ENCODE measurements at places on chromosomes 1 and 21.

DNA sequence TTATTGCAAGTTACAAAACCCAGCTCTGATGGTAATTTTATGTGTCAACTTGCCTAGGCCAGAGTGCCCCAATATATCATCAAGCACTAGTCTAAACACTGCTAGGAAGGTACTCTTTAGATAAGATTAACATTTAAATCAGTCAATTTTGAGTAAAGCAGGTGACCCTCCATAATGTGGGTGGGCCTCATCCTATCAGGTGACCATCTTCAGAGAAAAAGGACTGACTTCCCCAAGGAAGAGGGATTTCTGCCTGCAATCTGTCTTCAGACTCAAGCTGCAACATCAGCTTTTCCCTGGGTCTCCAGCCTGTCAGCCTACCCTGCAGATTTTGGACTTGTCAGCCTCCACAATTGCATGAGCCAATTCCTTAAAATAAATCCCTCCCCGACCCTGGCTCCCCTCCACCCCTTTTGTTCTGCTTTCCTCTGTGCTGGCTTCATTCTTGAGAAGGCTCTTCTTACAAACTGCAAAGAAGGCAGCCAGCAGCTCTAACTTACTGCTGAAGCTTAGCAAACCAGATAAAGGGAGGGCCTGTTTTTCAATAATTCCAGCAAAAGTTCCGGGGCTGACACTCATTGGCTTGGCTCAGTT lies 56.4 kb upstream of the RUNX3 start:
- no peak for DNase-seq

- DNase-seq, result no peak
Observed at GRCh38 chr1:244319283-244320132, 132.2 kb downstream of the ADSS2 start.

GRCh38 chr1:115594600-115594999 lies 47.2 kb upstream of the VANGL1 start:
- no peak for DNase-seq

DNA sequence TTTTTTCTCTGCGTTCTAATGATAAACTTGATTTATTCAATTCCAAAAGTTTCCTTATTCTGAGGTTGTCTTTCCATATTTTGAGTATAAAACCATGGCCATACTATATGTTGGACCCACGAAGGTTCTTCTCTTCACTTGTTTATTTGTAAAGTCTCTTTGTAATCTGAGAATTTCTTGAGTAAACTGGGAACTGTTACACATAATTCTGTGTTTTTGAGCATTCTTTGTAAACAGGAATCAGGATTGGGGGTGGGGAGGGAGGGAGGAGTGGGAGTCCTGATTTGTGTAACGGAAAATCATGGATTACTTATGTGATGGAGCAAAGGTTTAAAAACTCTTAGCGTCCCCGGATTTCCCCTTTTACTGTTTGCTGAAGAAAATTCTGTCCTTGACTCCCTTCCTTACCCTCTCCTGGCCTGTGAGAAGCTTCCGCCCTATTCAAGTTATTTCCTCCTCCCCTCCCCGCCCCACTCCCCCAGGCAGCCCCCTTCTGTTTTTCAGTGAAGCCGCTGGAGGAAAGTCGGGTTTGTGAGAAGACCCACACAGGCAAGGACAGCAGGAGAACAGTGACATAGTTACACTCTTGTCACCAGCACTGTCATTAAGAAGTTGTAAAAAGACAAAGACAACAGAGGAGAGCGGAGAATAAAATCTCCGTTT lies 6.4 kb upstream of the NBPF11 start:
- DNase-seq, result no peak

GRCh38 chr1:228085287-228085951 lies 2.9 kb downstream of the ARF1 start:
- DNase-seq, result no peak

DNA sequence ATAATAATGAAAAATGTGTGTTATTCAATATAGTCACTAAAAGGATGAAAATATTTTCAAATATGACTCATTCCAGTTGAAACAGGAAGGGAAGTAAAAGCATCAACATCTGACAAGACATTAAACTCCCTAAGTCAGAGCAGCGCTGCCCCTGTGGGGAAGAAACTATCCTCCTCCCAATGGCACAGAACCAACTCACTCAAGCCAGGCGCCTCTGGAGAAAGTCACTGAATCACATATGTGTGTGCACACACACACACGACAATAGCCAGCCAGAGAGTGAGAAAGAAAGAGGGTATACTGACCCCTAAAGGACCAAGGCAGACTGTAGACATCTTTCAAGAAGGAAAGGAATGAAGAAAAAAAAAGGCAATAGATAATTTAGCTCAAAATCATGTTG lies 126.9 kb downstream of the SETD4 start:
- no peak for DNase-seq

- DNase-seq, result no peak
Observed at GRCh38 chr1:147567594-147568381, 26.5 kb downstream of the BCL9 start.

- DNase-seq, result peak; percentile 26
Observed at GRCh38 chr1:15304708-15305467, 57.9 kb downstream of the FHAD1 start.

DNA sequence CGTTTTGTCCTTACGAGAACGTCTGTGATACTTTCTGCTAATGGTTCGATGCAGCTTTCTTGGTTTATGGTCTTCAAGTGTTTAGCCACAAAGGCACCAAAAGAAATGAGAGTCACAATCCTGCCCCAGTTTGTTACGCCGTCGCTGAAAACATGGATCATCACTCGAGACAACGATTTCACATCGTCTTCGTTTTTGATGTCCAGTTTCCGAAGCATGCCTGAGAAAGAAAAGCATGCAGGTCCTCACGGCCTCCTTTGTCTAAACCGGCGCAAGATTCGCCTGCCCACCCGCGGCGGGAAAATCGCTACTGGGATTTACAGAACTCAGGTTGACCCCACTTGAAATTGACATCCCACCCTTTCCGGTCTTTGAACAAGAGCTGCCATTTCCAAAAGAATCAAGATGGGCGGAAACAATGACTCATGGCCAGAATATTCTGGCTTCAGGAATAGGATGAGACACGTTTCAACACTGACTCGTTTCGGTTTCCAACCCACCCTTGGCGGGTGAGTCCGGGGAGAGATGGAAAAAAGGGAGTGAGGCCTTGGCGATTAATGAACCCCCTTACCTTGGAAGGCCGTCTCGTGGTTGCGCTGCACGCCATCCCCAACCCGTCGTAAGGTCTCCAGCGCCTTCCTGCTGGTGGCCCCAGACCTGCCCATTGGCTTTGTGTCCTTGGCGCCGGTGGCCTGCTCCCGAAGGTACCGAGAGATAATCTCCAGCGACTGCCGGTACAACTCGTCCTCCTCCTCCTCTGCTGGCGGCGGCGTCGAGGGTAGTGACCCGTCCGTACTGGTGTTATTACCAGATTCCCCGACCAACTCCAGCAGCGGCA lies 919 bp downstream of the MCL1 start:
- no peak for DNase-seq

GRCh38 chr1:40385437-40386358 lies 12.2 kb downstream of the SMAP2 start:
- no peak for DNase-seq

DNA sequence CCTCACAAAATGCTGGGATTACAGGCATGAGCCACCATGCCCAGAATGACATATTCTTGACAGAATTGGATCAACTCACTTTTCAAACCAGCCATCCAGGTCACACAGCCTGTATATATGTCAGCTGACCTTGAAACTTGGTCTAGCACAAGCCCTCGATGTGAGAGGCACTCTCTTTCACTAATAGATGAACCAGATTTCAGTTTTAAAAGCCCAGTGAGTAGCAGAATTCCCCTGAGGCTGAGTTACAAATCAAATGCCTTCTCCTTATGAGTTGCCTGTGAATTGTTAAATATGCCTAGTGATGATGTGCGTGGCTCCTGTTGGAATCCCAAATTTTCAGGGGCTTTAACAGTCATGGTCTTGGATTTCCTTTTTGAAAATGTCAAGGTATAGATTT lies 88.7 kb downstream of the CD247 start:
- no peak for DNase-seq

DNA sequence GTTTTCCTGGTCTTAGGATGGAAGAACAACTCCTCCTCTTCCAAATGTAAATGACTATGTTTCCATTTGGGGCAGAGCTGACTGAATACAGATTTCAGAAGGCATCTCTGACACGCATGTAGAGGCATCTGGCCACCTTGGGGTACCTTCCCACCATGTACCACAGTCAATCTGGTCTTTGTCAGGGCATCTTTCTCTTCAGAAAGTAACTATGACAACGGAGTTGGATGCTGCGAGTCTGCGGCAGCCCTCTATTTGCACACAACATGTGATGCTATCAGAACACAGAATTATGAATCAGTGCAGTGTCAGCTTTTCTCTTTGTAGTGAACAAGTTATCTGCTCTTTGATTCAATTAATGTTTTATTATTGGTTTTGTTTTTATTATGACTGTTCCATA lies 94.7 kb downstream of the TSEN15 start:
- no peak for DNase-seq

GRCh38 chr1:90359994-90360393 lies 357.1 kb downstream of the BARHL2 start:
- DNase-seq, result no peak

DNA sequence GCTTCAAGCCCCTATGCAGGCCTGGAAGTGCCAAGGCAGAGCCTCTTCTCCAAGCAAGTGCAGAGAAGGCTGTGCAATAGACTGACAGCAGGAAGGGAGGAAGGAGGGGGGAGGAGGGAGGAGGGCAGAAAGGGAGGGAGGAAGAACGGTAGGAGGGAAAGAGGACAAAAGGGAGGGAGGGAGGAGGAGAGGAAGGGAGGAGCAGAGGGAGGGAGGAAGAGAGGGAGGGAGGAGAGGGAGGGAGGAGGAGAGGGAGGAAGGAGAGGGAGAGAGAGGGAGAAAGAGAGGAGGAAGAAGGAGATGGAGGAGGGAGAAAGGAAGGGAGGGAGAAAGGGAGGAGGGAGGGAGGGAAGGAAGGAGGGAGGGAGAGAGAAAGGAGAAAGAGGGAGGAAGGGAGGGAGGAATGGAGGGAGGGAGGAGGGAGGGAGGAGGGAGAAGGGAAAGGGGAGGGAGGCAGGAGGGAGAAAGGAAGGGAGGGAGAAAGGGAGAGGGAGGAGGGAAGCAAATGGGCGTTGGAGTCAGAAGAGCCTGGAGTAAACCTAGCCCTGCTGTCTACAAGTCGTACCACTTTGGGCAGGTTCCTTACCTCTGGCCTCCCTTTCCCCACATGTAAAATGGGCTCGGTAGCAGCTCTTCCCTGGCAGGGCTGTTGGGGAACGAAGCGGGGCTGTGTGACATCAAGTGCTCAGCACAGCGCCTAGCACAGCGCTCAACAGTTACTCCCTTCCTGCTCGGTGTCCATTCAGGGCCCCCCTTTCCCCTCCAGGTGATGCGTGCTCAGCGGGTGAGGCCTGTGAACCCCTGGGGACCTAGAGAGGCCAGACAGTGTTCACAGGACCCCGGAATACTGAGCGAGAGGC lies 244.6 kb downstream of the NPHP4 start:
- DNase-seq, result no peak

GRCh38 chr1:167799747-167800146 lies 78.0 kb downstream of the MPZL1 start:
- DNase-seq, result no peak

DNA sequence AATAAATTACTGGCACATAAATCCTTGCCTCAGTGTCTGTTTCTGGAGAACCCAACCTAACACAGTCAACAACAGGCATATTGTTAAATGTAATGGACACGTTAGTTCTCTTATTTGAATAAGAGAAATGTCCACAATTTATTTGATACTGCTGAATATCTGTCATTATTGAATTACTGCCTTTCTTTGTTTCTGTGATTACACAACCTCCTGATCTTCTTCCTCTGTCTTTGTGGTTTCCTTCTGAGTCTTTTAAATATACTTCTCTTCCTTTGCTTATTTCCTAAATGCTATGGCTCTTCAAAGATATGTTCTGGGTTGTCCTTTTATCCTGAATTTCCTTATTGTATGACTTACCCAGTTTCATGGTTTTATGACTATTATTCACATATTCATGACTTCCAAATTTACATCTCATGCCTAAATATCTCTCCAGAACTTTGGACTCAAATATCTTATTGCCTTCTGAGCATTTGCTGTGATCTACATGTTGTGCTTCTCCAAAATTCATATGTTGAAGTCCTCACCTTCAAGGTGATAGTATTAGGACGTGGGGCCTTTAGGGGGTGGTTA lies 39.9 kb downstream of the MSH4 start:
- DNase-seq, result no peak

DNA sequence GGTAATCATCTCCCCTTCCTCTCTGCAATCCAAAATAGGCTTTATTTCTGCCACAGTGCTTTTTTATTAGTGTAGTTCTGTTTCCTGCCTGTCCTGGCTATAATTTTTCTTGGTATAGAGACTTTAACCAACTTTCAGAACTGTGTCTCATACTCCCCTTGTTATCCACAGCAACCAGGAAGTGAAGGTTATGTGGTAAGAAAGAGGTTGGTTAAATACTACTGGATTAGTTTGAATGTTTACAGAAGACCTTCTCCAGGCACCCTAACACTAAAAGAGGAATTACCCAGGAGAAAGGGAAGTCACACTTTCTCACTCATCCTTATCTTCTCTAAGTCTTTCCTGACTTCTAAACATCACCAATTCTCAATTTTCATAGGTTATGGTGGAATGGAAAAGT lies 17.8 kb upstream of the TNFSF4 start:
- DNase-seq, result no peak

- DNase-seq, result no peak
Observed at GRCh38 chr1:185397183-185397582, 80.1 kb upstream of the IVNS1ABP start.

- DNase-seq, result no peak
Observed at GRCh38 chr1:63864224-63864641, 90.4 kb downstream of the ROR1 start.

DNA sequence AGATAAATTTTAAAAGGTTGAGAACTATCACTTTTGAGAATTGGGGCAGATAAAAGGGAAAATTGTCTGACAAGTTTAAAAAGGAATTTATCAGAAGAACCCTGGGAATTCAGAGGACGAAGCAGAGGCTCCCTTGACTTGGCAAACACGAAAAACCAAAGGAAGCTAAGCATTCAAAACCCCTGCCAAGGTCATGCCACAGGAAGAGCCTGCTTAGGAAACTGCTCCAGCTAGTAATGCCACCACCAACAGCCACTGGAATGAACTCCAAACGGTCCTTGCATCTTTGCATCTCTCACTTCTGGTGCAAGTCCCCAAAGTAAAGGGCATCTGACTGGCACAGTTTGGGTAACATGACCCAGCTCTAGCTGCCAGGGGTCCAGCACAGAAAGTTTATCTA lies 7.2 kb downstream of the GPBP1L1 start:
- DNase-seq, result no peak
